ENCODE measurements at places on chromosomes 4 and X.

DNA sequence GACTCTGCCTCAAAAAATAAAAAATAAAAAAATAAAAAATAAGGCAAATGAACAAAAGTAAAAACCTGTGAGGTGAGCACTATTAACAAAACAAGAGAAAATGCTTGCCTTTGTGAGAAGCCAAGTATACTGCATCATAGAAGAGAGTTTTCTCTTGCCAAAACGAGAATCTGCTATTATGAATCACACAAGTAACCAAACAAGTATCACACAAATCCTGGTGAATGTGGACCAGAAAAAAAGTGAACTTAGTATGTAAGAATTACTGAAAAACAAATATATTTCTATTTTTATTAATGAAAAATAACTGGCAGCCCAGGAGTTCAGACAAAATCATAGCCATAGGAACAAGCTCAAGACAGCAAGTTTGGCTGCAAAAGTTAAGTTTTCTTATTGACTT lies 193.5 kb downstream of the PDGFC start:
- DNase-seq: no peak

DNA sequence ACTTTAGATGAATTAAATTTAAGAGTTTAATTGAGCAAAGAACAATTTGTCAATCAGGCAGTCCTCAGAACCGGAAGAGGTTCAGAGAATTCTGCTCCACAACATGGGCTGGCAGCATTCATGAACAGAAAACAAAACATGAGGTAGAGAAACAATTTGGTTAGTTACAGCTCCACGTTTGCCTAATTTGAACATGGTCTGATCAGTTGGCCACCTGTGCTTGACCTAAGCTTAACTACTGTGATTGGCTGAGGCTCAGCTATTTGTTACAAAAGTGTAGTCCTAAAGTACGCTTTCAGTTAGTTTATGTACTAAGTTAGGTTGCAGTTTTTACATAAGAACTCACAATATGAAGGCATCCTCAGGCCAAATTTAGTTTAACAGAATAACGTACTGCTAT lies 258.6 kb downstream of the ADAM29 start:
- no peak for DNase-seq

GRCh38 chr4:89000844-89001360 lies 56.1 kb downstream of the FAM13A start:
- DNase-seq: no peak

GRCh38 chr4:26821677-26822503 lies 38.8 kb upstream of the STIM2 start:
- no peak for DNase-seq

GRCh38 chr4:52203351-52203750 lies 152.2 kb downstream of the SPATA18 start:
- no peak for DNase-seq

DNA sequence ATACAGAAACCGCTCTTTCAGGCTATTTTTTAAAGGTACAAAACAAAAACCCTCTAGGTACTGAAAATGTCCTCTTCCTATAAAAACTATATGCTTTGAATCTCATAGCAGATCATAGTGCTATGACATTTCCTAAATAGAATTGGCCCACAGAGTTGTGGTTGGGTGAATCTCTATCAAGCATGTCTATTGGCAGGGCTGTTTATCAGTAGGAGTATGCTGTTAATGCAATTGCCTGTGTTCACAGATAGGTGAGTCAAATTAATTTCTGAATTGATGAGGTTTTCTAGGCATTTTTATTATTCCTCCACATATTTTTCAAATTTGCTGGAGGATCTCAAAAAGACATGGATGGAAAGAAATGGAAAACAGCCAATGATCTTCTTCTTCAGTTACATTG lies 73.9 kb downstream of the QRFPR start:
- DNase-seq: no peak

- DNase-seq: no peak
Measured at GRCh38 chr4:186570193-186570996, 15.0 kb upstream of the MTNR1A start.

DNA sequence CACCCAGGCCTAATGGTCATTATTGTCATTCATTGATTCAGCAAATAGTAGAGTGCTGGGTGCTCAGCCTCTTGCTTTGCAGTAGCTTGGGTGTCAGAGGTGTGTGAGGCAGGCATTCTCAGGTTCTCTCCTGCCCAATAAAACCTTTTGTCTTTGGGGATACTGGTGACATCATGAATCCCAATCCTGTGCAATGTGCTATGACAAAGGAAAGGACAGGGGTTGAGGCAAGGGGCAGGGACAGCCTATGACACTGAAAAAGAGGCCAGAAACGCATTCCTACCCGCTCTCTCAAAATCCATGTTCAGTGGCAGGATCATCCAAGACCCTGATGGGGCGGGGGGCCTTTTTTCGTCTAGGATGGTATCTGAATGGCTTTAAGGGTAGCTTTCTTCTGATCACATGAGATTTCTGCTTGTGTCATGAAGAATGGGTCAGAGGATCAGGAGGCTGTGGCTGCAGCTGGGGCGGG lies 1.5 kb upstream of the FAM193A start:
- DNase-seq: no peak
